Memory B cell (primary cell): ENCODE measurements at places on chromosomes 4 and X.

DNA sequence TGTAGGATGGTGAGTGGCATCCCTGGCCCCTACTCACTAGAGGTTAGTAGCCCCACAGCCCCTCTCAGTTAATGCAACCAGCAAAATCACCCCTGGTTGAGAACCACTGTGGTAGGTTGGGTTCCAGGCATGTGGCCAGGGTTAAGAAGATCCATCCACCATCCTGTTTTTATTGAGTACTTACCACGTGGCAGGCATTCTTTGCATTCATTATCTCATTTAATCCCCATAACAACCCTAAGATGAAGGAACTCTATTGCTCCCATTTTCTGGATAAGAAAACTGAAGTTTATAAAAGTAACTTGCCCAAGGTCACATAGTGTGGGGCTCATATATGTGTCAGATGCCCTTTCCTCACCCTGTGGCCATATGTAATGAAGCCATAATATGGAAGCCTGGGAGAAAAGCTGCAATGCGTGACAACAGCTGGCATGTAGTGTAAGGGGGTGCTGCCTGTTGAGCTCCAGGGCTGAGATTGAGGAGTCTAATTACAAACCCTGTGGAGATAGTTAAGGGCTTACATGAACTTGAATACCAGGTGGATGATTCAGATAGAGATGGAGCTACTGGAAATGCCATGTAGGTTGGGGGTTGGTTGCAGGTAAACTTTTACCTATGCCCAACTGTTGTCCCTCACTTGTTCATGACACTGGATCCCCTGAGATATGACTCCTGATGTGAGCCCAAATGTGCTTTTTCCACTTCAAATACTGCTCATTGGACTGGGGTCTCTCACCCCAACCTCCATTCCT lies 100.2 kb upstream of the PGRMC2 start:
- H3K4me1 ChIP-seq: no peaks in the 10 kb centered on the region
- no peak overlapping the region for H3K4me3 ChIP-seq
- no peak for DNase-seq
- no peaks in the 10 kb centered on the region for H3K36me3 ChIP-seq
- no peak overlapping the region for H3K27ac ChIP-seq

DNA sequence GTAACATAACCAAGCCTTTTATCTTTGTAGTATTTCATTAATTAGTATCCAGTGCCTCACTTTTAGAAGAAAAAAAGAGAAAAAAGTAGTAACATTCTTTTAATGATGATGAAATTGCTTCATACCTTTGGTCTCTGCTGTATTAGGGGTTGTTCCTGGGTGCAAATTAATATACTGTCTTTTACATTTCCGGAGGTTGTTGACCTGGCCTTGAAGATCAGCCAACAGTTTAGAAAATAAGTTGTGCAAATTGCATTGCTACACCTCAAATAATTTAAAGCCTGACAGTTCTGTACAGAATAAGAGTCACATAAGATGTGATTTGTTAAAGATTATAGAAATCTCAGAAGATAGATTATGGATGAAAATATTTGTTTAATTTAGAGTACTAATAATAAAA lies 3.8 kb downstream of the NFKB1 start:
- H3K4me3 ChIP-seq: no peak overlapping the region
- DNase-seq: no peak
- H3K27ac ChIP-seq: no peak overlapping the region
- H3K27me3 ChIP-seq: no peaks in the 10 kb centered on the region
- H3K36me3 ChIP-seq: peaks cover 7% of the 10 kb centered on the region

DNA sequence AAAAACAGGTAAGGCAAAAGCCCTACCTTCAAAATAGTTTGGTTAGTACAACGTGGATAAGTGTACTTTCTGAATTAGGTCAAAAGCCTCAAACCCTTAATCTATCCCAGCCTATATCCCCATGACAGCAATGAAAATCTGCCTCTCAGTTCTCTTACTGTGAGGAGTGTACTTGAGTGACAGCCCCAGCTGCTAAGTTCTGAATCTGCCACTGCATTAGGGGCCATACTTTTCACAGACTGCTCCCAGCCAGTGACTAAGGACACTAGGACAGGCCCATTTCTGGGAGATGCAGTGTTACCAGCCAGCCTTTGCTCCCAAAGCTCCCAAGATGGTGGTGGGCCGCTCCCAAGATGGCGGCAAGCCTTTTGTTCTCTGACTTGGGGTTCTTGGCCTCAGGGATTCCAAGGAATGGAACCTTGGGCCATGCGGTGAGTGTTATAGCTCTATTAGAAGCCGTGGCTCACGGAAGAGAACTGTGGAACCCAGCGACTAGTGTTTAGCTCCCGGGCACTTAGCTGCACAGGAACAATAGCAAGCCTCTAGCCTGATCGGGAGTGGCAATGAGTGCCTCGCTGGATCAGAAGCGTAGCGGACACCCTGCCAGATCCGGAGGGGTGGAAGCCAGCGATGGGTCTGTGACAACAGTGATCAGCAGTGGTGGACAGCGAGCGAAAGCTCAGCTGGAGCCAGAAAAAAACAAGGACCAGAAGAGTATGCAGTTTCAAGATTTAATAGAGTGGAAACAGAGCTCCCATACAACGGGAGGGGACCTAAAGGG lies 175.6 kb upstream of the NRK start:
- no peak for DNase-seq
- no peaks in the 10 kb centered on the region for H3K4me1 ChIP-seq
- no peak overlapping the region for H3K27ac ChIP-seq
- no peaks in the 10 kb centered on the region for H3K27me3 ChIP-seq
- no peak overlapping the region for H3K4me3 ChIP-seq

GRCh38 chr4:5932035-5932568 lies 39.2 kb upstream of the CRMP1 start:
- H3K27ac ChIP-seq: no peak overlapping the region
- H3K36me3 ChIP-seq: no peaks in the 10 kb centered on the region
- H3K4me3 ChIP-seq: no peak overlapping the region

DNA sequence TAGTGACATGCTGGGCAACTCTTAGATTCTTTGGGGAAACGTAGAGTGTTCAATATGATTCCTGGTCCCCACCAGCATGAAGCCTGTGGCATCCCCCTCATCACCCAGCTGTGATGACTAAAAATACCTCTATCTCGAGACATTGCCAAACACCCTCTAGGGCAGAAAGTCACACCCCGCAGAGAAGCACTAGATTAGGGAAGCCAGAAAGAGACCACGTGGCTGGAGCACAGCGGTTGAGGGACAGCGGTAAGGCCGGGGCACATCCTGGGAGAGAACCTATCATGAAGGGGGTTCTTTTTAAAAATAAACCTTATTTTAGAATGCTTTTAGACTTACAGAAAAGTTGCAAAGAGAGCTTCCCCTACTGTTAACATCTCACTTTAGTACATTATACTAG lies 11.0 kb downstream of the FAT1 start:
- no peak overlapping the region for H3K4me3 ChIP-seq
- peaks cover under 1% of the 10 kb centered on the region for H3K36me3 ChIP-seq

GRCh38 chr4:185039508-185040273 lies 21.4 kb downstream of the HELT start:
- peak overlapping the region; percentile 37 for H3K4me3 ChIP-seq
- H3K27ac ChIP-seq: no peak overlapping the region
- peaks cover 5% of the 10 kb centered on the region for H3K4me1 ChIP-seq
- H3K36me3 ChIP-seq: no peaks in the 10 kb centered on the region
- peak; percentile 45 for DNase-seq

DNA sequence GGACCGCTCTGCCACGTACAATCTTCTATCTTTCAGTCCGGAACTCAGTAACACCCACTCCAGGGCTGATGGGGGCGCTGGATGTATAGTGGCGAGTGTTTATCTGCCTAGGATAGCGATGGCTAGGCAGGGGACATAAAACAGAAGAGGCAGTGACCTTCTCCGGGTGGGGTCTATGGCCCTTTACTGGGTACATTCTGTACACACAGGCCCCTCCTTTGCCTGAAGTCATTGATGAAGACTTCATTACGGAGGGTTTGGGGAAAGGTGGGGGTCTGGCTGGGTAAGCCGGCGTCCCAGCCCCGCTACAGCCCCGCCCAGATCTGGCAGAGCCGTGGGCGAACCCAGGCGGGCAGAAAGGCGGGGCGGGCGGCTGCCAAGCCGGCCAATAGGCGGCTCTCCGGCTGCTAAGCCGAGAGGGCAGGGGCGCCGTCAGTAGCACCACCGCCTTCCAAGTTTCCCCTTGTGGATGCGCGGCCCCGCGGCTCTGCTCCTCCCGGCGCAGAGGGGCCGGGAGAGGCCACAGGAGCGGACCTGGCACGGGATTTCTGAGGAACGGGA lies at the start of gene CHST7:
TSS of gene CHST7 (plus strand) at position 435 of the 561 bp plus-strand sequence. CDS start 167 bp downstream, outside the sequence.
- H3K27me3 ChIP-seq: no peaks in the 10 kb centered on the region
- peaks cover 27% of the 10 kb centered on the region for H3K4me1 ChIP-seq
- H3K4me3 ChIP-seq: peak within 1 kb of the TSS; percentile 85
- peak; percentile 9 for DNase-seq
- peaks cover 3% of the 10 kb centered on the region for H3K36me3 ChIP-seq
